ENCODE measurements at places on chromosomes 13 and 19.

- DNase-seq = peak; percentile 43
Measured at GRCh38 chr13:44230071-44230470, 143.6 kb upstream of the SERP2 start.

GRCh38 chr13:79287939-79288795 lies 117.9 kb downstream of the RBM26 start:
- no peak for DNase-seq

DNA sequence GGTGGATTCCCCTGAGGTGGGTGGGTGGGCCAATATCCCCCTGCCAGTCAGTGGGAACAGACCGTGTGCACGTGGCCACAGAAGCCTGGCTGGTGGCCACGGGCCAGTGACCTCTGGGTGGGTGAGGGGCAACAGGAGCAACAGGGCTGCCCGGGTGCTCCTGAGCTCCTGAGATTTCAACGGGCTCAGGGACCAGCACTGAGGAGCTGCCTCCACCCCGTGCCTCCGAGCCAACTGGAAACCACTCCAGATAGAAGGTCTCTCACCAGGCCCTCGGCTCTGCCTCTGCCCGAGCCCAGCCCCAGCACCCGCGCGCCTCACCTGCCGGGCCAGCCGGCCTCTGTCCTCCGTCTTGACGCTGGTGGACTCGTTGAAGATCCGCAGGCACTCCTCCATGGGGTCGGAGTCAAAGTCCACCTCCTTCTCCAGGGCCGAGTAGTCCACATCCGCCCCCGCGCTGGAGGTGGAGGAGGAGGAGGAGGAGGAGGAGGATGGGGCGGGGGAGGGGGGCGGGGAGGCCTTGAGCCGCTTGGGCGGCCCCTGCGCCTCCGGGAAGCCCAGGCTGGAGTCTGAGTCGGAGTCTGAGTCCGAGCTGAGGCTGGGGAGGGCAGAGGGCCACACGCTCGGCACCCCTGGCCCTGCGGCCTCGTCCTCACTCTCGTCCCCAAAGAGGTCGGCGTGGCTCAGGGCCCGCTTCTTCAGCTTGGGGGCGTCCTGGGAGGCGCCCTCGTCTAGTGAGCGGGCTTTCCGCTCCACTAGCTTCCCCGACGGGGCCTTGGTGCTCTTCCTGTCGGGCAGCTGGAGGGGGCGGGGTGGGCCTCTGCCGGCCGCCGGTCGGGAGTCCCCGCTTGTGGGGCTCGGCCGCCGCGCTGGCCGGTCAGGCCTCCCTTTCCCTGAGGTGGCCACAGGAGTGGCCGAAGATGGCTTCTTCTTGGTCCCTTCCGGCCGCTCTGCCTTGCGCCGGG lies 14.8 kb upstream of the ATP8B3 start:
- DNase-seq = no peak

GRCh38 chr13:73708393-73708985 lies 425.7 kb downstream of the KLF12 start:
- peak; percentile 71 for DNase-seq

GRCh38 chr13:71751073-71751472 lies 115.9 kb downstream of the DACH1 start:
- DNase-seq = no peak

DNA sequence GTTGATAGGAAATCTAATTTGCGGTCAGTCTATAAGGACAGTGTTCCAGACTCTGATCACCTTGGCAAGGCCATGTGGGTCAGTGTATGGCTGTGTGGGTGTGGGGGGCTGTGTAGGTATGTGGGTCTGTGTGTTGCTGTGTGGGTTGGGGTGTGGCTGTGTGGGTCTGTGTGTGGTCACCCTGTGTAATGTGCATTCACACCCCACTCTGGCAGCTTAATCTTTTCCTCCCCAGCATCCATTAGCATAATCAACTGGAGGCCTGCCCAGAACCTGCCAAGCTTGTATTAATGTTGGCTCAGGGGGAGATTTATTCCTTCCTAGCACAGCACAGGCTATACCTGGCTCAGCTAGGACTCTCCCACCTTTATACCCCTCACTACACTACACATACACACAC lies 203.2 kb downstream of the TUBA3C start:
- no peak for DNase-seq

DNA sequence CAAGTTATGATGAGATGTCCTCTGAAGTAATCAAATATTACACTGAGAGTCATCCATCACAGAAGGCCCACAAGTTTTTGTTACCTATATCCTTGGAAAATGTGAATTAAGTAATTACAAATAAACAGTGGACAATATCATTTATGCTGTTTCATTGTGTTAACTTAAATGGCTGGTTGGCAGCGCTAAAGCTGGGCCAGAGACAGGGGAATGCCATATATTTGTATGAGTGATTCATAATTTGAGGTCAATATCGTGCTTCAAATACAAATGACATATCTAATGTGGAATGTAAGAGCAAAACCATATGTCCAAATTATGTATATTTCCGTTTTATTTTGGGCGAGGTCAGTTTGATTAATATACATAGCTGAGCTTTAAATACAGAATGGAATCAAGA lies 1556.2 kb downstream of the SLITRK5 start:
- DNase-seq = no peak

DNA sequence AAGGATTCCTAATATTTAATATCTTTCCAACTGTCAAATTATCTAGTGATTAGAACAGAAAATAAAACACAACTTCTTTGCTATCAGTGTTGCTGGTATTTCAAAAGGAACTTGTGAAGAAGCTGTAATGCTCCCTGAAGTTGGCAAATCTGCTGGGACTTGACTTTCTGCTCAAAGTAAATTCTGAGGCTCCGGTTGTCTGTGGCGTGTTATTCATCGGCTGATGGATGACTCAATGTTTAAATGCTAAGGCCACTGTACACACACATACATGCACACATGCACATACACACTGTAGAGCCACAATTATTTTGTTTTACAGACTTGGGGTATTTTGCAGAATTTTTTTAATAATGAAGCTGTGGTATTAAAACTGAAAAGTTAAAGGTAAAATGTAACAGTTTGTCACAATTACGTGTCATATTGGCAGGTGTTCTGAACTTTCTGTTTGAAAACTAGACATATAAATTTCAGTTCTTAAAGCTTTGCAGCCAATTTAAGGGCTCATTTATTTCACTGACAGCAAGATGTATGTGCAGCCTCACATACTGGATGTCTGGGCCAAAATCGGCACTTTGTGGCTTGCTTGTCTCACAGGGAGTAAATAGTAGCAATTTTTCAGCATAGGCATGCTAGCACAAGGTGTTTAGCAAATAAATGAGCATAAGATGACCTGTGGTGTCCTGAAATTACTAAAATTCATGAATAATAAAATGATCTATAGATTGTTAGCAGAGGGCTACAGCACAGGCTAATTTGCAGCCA lies 1691.7 kb upstream of the PCDH20 start:
- DNase-seq = no peak

GRCh38 chr13:46551410-46552302 lies 1.3 kb upstream of the LRCH1 start:
- peak; percentile 86 for DNase-seq

DNA sequence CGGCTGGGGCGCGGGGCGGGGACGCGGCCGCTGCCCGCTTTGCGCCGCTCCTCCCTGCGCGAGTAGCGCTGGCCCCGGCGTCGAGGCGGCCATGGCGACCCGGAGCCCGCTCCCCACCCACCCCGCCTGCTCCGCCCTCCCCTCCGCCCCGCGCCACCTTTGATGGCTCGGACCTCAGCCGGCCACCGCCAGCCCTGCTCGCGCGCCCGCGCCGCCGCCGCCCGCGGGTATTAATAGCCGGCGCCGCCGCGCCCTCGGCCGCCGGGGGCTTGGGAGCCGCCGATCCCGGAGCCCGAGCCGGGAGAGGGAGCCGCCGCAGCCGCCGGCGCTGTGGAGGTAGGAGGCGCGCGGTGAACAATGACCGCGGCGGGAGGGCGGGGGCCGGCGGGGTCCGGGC lies 261 bp downstream of the FARP1 start:
- DNase-seq = no peak

DNA sequence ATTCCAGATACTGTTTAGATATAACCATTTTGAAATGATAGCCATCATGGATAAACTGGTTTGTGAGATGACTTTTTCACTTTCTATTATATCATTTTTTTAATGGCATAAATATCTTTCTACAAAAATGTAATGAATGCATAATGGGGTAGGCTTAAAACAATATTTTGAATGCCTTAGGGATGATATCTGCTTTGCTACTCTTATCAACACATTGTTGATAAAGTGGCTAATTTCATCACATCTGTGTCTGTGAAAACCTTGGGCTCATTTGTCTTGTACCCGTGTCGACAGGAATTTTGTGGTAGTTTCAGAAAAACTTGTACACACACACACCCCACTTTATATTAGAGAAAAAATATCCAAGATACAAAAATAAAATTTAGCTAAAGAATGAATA lies 44.1 kb downstream of the SLITRK6 start:
- no peak for DNase-seq

GRCh38 chr19:30335306-30335886 lies 36.8 kb upstream of the ZNF536 start:
- DNase-seq = no peak

- DNase-seq = peak; percentile 90
Measured at GRCh38 chr19:29098863-29099481, 114.0 kb downstream of the UQCRFS1 start.
